ENCODE measurements at places on chromosomes 1 and 21.

DNA sequence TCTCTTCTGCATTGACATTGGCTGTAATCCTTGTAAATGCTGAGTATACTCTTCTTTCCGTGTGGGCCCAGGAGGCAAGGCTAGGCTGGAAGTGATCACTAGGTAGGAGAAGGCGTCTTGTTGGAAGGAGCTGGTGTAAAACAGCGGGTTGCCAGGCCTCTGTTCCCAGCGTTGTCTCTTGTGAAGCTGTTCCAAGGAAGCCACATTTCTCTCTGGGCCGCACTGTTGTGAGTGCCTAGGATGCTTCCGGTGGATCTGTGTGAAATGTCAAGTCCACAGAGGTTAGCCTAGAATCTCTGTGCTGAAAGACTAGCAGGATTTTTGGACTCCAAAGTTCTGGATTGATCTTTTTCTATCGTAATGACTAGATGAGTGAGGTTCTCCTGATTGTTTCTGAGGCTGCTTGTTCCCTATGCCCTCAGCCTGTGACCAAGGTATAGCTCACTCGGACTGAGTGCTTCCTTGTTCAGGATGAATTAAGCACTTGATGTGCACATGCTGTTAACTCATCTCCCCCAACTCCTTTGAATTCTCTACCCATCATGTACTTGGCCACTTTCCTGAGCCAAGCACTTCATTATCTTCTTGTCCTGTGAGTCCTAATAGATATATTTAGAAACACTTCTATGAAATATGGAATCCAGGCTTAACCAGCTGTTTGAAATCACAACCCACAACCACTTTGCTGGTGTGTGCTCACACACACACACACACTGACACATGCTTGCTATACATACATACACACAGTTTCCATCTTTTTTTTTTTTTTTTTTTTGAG, 63.3 kb downstream of the PBX1 start:
- no peaks in the 10 kb centered on the region for H3K4me1 ChIP-seq
- no peaks in the 10 kb centered on the region for H3K36me3 ChIP-seq
- H3K4me3 ChIP-seq = no peak overlapping the region
- DNase-seq = no peak
- H3K27ac ChIP-seq = no peak overlapping the region

DNA sequence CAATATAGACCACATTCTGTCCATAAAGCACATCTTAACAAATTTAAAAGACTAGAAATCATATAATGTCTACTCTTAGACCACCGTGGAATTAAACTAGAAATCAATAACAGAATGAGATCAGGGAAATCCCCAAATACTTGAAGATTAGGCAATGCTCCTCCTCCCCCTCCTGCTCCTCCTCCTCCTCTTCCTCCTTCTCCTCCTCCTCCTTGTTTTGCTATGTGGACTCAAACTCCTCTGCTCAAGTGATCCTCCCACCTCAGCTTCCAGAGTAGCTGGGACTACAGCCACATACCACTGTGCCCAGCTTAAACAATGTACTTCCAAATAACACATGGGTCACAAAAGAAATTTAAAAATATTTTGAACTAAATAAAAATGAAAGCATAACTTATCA, 134.2 kb downstream of the GRIK3 start:
- no peak for DNase-seq
- H3K4me3 ChIP-seq = no peak overlapping the region
- no peaks in the 10 kb centered on the region for H3K36me3 ChIP-seq
- no peaks in the 10 kb centered on the region for H3K27me3 ChIP-seq
- H3K4me1 ChIP-seq = no peaks in the 10 kb centered on the region
- no peak overlapping the region for H3K27ac ChIP-seq

DNA sequence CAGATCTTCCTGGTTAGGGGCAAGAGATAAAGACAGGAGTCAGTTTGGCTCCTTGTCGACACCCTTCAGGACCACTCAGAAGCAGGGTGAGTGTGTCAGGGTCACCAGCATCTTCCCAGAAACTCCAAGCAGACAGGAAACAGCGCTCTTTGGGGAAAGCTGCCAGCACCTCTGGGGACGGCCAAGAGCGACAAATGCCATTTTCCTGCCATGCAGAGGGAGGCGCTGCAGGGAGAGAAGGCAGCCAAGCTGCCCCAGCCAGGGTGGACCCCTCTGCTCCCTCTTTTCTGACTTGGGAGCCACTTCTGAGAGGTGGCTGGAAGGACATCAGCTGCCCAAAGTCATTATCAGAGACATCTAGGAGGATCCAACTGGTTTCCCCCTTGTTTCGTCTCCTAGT, 29.0 kb downstream of the SIM2 start:
- H3K4me3 ChIP-seq = no peak overlapping the region
- H3K27me3 ChIP-seq = no peaks in the 10 kb centered on the region
- H3K27ac ChIP-seq = no peak overlapping the region
- H3K4me1 ChIP-seq = no peaks in the 10 kb centered on the region

DNA sequence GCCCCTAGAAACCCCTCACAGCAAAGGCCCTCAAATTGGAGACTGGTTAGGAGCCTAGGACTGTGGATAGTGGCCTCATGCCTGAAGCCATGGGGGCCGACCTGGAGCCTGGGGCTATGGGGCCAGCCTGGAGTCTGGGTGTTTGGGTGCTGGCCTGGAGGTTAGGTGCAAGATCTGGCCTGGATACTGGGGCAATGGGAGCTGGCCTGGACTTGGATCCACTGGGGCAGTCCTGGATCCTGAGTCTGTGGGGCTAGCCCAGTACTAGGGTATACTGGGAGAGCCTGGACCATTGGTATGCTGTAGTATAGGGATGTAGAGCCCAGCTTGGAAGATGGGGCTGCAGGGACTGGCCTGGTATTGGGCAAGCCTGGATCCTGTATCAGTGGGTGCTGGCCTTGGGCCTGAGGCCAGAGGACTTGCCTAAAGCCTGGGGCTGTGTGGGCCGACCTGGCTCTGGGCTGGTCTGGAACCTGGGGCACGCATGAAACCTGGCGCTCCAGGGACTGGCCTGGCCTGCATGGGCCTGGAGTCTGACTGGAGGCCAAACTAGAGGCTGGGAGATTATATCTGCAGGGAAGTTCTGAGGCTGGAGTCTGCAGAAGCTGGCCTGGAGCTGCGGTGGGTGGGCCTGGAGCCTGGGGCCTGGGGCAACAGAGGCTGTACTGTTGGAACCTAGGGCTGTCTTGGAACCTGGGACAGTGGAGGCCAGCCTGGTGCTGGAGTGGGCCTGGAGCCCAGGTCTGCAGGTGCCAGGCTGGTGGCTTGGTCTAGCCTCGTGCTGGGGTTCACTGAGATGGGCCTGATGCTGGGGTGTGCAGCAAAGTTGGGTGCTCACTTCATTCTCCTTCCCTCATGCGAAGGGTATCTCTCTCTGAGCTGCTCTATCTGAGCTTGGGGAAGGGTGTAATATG, 12.6 kb upstream of the DENND1B start:
- no peak overlapping the region for H3K27ac ChIP-seq
- no peaks in the 10 kb centered on the region for H3K36me3 ChIP-seq
- no peaks in the 10 kb centered on the region for H3K4me1 ChIP-seq

GRCh38 chr1:181541947-181542346, 58.6 kb downstream of the CACNA1E start:
- no peaks in the 10 kb centered on the region for H3K36me3 ChIP-seq
- no peaks in the 10 kb centered on the region for H3K4me1 ChIP-seq
- no peak for DNase-seq
- no peak overlapping the region for H3K27ac ChIP-seq

- no peak for DNase-seq
- H3K4me1 ChIP-seq = no peaks in the 10 kb centered on the region
- H3K27me3 ChIP-seq = no peaks in the 10 kb centered on the region
- no peak overlapping the region for H3K27ac ChIP-seq
Measured at GRCh38 chr21:41964171-41964570, 10.4 kb upstream of the C2CD2 start.

- no peak for DNase-seq
- no peaks in the 10 kb centered on the region for H3K36me3 ChIP-seq
- no peaks in the 10 kb centered on the region for H3K27me3 ChIP-seq
- H3K4me3 ChIP-seq = no peak overlapping the region
- H3K27ac ChIP-seq = no peak overlapping the region
Measured at GRCh38 chr1:100624886-100625610, 87.1 kb downstream of the GPR88 start.

GRCh38 chr1:41720861-41721410, 197.8 kb downstream of the HIVEP3 start:
- H3K4me3 ChIP-seq = no peak overlapping the region
- H3K27me3 ChIP-seq = no peaks in the 10 kb centered on the region
- no peak for DNase-seq

DNA sequence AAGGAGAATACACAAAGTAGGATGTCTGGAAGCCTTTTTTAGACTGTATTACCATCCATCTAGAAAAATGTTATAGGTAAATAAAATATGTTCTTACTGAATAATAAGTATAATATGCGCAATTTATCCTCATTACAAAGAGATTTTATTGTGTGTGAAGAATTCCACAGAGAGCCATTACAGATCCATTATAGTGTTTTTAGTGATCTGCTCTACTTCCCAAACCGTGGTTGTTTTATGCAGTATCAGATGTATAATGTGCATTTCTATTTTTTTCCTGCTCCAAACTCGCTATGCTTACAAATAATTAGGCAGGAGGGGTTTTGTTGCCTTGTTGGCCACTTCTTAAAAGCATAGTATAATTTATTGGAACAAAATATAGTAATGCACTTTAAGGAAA, 447.8 kb downstream of the USP25 start:
- no peak overlapping the region for H3K4me3 ChIP-seq
- H3K4me1 ChIP-seq = peaks cover 14% of the 10 kb centered on the region
- H3K27ac ChIP-seq = no peak overlapping the region
- no peaks in the 10 kb centered on the region for H3K27me3 ChIP-seq
- no peak for DNase-seq
- H3K36me3 ChIP-seq = no peaks in the 10 kb centered on the region

All from DND-41 (cell line).